OCI-M1 (cell line): ENCODE measurements at places on chromosomes 12 and 14.

DNA sequence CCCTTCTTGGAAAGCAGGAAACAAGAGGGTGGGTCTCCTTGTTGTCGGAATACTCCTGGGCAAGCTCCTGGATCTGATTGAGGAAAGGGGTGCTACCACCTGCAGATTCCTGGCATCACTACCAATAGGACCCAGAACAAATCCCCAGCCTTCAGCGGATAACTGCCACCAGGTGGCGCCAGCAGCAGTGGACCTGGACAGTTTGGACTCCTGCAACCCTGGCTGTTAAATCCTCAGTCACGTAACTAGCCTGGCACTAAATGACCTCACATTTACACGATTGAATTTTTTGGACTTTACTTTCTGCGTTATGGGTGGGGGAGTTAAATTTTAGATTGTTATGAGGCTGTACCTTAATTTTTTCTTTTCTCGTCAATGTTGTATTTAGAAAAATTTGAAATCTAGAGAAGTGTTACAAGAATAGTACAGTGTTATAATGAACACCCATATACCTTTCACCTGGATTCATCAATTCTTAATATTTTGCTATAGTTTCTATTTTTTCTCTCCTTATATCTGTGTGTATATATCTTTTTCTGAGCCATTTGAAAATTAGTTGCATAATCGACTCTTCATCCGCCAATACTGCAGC is 95.6 kb downstream of the GAS2L3 start:
- DNase-seq: peak; percentile 70

- no peak for DNase-seq
Observed at GRCh38 chr12:94973221-94973620, 30.3 kb downstream of the NDUFA12 start.

- no peak for DNase-seq
Observed at GRCh38 chr12:31874961-31875608, 84.1 kb upstream of the RESF1 start.

DNA sequence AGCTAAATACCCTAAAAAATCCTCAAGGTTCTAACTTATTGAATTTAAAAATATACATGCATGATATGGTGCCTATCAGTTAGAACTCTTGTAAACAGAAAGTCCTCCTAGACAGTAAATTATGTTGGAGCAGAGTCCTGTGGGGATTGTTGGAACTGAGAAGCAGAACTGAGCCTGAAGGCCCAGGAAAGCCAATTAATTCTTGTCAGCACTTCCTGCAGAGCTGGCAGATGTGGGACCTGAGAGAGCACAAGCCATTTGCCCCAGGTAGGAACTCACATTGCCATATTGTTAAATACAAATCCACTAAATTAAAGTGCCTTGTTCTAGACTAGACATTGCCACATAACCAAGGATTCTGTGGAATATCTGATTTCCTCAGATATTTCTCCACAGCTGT is 117.1 kb downstream of the RTN1 start:
- peak; percentile 6 for DNase-seq

GRCh38 chr14:23009483-23009938 is 432 bp downstream of the C14orf93 start:
- no peak for DNase-seq

DNA sequence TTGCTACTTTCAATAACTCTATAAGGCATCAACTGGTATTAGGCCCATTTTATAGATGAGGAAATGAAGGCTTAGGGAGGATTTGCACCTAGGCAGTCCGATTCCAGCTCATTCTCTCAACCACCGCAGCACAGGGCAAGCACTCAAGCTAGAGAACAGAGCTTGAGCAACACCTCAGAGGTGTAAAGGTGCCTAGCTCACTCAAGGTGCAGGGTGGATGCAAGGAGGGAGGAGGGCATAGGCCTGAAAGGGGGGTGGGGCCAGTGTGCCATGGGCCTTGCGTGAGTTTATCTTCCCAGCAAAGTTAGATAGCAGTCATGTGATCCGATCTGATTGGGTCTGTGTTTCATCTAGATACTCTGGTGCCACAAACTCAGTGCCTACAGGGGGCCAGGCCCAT is 10.2 kb upstream of the EMP1 start:
- DNase-seq: no peak

DNA sequence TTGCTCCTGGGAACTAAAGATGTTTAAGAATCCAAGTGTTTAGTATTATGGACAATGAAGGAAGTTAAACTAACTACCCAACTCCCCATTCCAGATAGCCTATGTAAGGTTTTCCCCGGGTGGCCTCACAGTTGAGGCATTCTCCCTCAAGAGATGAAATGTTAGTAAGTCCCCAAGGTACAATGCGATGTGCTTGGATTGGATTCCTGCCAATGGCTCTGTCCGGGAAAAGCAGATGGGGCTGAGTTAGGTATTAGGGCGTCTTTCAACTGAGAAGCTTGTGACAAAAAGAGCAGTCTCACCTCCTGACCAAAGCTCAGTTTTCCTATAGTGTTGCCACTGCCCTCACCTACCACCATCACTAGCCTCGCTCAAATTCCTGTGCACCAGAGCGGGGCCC is 64.8 kb upstream of the E2F7 start:
- no peak for DNase-seq

DNA sequence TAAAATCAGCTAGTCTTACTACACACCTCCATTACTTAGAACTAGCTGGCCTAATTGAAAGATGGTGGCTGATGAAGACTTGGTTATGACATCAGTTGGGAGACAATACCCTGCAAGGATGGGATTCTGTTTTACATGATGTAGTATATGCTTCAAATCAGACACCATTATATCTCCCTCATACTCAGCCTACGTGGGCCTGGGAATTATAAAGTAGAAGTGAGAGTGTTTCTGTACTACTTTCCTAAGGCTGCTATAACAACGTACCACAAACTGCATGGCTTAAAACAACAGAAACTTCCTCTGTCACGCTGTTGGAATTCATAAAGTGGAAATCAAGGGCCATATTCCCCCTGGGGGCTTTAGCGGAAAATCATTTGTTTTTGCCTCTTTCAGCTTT is 190.4 kb downstream of the PAH start:
- DNase-seq: no peak

- DNase-seq: peak; percentile 0
Observed at GRCh38 chr14:106459971-106460730, 933.8 kb downstream of the TMEM121 start.

DNA sequence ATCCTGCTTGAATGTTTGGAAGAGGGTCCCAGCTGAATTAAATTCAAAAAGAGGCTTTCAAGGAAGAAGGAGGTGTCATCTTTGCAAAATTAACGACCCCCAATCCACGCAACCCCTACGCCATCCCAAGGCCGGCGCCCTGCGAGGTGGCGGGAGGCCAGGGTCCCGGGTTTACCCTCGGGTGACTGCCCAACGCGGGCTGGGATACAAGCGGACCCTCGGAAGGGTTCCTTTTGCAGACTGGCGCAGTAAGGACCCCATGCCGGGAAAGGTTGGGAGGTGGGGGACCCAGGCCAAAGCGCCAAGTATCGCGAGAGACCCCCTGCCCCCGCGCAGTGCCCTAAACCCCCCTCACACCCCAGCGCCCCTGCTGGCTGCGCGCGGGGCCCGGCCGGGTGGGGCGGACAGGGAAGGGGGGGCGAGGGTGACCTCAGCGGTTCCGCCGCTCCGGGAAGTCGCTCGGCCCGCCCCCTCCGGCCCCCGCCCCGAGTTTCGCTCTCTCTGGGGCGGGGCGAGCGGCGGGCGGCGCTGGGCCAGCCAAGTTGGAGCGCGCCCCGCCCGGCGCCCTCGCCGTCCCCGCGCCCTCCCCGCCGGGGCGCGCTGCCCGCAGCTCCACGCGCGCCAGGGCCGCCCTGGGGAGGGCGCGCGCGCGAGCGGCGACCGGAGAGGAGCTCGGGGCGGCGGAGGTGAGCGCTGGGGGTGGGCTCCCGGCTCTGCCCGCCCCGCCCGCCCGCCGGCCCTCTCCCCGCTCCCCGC is 708 bp upstream of the ZBTB42 start:
- peak; percentile 84 for DNase-seq

DNA sequence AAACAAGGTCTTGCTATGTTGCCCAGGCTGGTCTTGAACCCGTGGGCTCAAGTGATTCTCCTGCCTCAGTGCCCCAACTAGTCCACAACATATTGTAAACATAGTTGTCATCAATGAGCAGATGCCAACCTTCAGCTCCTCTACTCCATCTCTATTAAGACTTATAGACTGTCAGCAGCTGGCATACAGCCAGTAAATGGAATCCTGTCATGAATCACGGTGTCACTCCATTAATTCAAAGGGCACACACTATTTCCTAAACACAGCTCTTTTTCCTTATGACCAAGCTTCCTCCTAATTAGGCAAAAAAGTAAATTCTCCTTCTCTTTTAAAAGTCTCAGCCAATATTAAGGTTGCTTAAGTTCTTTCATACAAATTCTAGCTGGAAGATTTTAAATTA is 111.2 kb downstream of the ITPR2 start:
- DNase-seq: no peak

- DNase-seq: no peak
Observed at GRCh38 chr14:59356767-59357166, 108.4 kb downstream of the GPR135 start.

- DNase-seq: no peak
Observed at GRCh38 chr12:2239381-2239871, 186.6 kb downstream of the CACNA1C start.

GRCh38 chr14:24631749-24632335 is 2.1 kb downstream of the GZMB start:
- no peak for DNase-seq
